Fibroblast of lung (primary cell): ENCODE measurements at places on chromosomes 2 and 18. TPM values are rescaled to one million over a fixed set of nuclear protein-coding genes. Genes with fewer than 3 reads are reported as not detected.

FMNL2 gene
- total RNA-seq = 25.4 and 30.2 TPM in 2 replicates

CD28 gene
- not detected in 2 replicates for total RNA-seq

DYSF gene
- total RNA-seq = under 0.01 TPM in 1 of 2 replicates, not detected in the other

SLC4A3 gene
- 1.3 and 1.5 TPM in 2 replicates for total RNA-seq

MYO5B gene
- under 0.01 TPM in 2 replicates for total RNA-seq

B4GALT6 gene
- 1.3 and 1.5 TPM in 2 replicates for total RNA-seq

SOWAHC gene
- 7.1 and 10.3 TPM in 2 replicates for total RNA-seq

CNDP1 gene
- total RNA-seq = not detected in 2 replicates

ERMN gene
- 0.17 TPM in 1 of 2 replicates, not detected in the other for total RNA-seq

ALPP gene
- total RNA-seq = not detected in 2 replicates

KLHL41 gene
- total RNA-seq = 3.8 and 4.6 TPM in 2 replicates

NAB1 gene
- 46.6 and 46.7 TPM in 2 replicates for total RNA-seq

GALNT5 gene
- 32.4 and 199 TPM in 2 replicates for total RNA-seq

FAM161A gene
- total RNA-seq = 2.6 and 3.1 TPM in 2 replicates

IL18R1 gene
- 0.50 and 5.4 TPM in 2 replicates for total RNA-seq

TXNDC2 gene
- not detected in 2 replicates for total RNA-seq

LRRTM4 gene
- not detected in 2 replicates for total RNA-seq

CCDC74A gene
- 5.9 and 6.7 TPM in 2 replicates for total RNA-seq

LCT gene
- total RNA-seq = under 0.01 TPM in 2 replicates

LHCGR gene
- not detected in 2 replicates for total RNA-seq
